ENCODE measurements at places on chromosomes 5 and 9.

DNA sequence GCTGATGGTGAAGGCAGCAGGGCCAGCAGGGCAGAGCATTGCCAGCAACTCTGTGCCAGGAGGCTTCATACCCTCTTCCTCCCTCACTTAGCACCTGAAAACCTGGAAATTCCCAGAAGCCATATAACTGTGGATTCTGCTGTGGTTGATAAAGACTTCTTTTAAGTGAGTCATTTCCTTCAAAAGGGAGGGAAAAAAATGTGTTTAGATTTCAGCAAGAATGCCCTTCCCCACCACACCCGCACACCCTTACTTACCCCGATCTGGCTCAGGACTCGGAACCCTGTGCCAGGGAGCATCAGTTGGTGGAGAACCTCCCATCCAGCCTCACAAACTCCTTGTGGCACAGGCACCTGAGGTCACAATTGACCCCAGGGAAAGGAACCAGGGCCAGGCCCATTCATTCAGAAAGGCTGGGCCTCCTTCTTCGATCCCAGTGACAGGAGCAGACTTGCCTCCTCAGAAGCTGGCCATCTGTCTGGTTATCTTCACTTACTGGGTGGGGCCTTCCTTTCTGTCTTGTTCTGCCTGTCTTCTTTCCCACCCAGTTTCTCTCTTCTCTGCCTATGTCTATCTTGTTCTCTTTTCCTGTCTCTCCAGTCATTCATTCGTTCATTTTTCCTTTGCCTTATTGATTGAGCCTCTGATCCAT, 62.6 kb downstream of the PLAC8L1 start:
- DNase-seq = no peak

GRCh38 chr5:1641560-1642166, 117.9 kb upstream of the LPCAT1 start:
- peak; percentile 41 for DNase-seq

- no peak for DNase-seq
Observed at GRCh38 chr9:116000748-116001329, 152.8 kb upstream of the PAPPA start.

GRCh38 chr5:41795125-41795524, 75.1 kb downstream of the OXCT1 start:
- no peak for DNase-seq

DNA sequence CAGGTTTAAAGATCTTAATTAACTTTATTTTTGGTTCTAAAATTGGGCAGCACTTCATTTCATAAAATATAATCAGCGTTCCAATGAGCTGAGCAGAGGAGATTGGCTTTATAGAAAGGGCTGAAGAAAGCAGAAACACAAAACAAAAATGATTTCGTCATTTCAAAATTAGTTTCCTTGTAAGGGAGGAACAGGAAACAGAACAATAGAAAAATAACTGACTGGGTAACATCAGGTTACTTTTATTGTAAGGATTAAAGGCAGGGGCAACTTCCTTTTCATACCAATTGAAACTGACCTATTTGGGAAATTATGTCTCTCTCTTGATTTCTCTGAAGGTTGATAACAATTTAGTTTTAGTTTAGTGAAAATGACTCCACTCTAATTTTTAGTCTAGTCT, 157.1 kb downstream of the ATP10B start:
- no peak for DNase-seq

DNA sequence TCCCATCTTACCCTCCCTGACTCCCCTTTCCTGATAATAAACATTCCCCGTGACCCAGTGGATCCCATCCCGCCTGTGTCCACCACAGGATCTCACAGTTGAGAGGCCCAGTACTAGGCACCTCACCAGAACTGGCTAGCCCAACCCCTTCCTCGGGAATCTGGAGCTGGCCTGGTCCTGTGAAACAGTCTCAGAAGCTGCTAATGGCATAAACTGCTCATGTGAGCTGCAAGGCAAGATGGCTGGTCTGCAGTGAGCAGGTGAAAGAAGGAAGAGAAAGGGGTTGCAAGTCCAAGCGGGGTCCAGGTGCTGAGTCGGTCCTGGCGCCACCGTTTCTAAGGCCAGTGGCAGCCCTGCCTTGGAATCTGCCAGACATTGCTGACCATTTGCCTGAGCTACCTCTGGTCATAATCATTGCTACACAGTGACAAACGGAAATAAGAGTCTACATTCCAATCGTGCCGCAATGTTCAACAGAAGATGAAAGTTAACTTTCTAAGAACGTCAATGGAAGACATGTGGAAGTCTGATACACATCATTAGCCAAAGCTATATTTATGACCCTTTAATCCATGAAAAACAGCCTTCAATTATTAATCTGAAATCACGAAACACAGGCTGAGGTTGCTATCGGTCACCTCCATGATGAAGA, 33.7 kb downstream of the DNAH5 start:
- no peak for DNase-seq

DNA sequence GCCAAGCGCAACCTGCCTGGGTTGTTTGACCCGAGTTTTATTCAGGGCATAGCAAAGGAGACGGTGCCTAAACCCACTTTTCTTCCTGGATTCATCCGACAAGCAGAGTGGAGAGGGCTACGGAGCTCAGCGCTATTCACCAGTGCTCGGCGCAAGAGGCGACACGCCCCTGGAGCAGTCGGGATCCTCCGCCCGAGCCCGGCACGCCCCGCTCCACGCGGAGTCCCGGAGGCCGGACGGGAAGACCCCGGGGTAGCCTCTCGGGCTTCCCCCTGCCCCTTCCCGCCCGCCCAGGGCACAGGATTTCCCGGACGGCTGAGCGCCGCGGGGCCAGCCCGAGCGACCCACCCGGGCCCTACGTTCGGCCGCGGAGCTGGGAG, 427 bp downstream of the SERINC5 start:
- no peak for DNase-seq

DNA sequence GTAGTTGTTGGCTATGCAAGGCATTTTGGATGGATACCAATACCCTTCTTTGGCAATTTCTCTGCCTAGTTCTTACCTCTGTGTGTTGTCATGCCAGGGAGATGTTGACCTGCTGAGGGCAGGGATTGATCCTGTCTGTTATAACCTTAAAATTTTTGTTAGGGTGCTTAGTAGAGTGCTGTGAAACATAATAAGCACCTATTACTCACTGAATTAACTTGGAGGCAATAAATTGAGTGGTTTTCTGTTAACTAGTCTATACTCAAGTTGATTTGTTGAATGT, 177.2 kb downstream of the ARHGAP26 start:
- no peak for DNase-seq

DNA sequence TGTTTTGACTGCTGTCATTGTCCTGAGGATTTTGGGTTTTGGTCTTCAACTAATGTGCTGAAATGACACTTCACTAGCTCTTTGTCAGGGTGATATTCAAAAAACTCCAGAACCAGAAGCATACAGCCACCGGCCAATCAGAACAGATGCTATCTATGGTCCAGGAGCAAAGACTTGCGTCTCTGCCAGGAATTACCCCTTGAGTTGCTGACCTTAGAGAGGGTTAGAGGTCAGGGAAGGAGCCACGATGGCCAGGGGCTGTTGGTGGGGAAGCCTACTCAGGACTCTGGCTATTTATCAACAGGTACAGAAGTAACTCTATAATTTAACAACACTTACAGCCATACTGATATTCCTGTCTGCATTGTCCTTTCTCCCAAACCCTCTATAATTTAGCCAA, 356.8 kb downstream of the EFNA5 start:
- no peak for DNase-seq

DNA sequence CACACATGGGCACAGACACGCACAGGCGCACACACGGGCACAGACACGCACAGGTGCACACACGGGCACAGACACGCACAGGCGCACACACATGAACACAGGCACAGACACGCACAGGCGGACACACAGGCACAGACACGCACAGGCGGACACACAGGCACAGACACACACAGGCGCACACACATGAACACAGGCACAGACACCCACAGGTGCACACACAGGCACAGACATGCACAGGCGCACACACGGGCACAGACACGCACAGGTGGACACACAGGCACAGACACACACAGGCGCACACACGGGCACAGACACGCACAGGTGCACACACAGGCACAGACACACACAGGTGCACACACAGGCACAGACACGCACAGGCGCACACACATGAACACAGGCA, 312.8 kb upstream of the IRX1 start:
- no peak for DNase-seq

DNA sequence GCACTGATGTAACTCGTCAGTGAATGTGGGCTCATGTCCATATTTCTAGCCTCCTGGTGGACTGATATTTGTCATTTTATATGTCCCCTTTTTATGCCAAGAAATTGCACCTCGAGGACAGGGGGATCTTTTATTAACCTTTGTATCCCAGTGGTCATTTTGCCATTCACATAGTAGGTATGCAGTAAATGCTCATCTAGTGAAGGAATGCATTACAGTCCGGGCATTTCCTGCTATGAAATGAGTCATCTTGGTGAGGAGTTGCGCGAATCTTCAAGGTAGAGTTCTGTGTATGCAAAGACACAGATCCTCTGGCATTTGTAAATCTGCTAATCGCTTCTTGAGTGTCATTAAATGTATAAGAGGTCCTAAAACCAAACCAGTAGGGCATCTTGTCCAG, 755.5 kb upstream of the ADAMTS16 start:
- DNase-seq = no peak

DNA sequence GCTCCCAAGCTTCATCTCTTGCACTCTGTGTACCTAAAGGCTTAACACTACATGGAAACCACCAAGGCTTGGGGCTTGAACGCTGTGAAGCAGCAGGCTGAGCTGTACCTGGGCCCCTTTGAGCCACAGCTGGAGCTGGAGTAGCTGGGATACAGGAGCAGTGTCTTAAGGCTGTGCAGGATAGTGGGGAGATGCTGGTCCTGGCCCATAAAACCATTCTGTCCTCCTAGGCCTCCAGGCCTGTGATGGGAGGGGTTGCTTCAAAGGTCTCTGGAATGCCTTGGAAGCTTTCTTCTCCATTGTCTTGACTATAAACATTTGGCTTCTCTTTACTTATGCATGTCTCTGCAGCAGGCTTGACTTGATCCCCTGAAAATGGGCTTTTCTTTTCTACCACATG, 42.3 kb upstream of the DAPK1 start:
- no peak for DNase-seq

All from stimulated activated CD8-positive, alpha-beta memory T cell treated with anti-CD3 and anti-CD28 coated beads, Interleukin-4, amount 100 ng/mL, for 4 hours (primary cell).